ENCODE measurements at places on chromosomes 16 and 17.

GRCh38 chr16:57688487-57688986 is 6.1 kb upstream of the DRC7 start:
- DNase-seq = no peak

GRCh38 chr17:82860606-82861392 is 21.0 kb upstream of the ZNF750 start:
- DNase-seq = no peak

DNA sequence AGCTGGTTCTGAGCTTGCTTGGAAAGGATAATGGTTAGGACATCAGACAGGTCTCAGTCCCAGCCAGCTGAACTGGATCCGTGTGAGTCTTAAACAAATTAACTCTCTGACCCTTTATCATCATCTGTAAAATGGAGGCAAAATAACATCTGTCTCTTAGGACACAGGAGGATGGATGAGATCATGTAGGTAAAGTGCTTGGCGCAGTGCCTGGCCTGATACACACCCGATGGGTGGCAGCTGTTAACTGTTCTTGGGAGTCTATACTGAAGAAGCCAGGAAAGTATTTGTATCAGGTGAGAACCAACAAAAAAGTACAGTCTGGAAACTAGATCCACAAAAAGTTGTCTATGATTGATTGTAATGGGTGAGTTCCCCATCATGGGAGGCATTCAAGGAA is 188.6 kb downstream of the C16orf78 start:
- no peak for DNase-seq

GRCh38 chr16:58430718-58431117 is 38.4 kb downstream of the GINS3 start:
- no peak for DNase-seq

- DNase-seq = peak; percentile 83
Measured at GRCh38 chr17:1490643-1491442, 1.6 kb downstream of the MYO1C start.

- DNase-seq = no peak
Measured at GRCh38 chr16:80107900-80108299, 432.9 kb upstream of the DYNLRB2 start.

- DNase-seq = no peak
Measured at GRCh38 chr17:80786470-80786869, 205.2 kb upstream of the CHMP6 start.

- DNase-seq = peak; percentile 87
Measured at GRCh38 chr17:50909765-50910605, 43.8 kb upstream of the TOB1 start.

Data from activated naive CD4-positive, alpha-beta T cell treated with anti-CD3 and anti-CD28 coated beads, Interleukin-2, amount 10 ng/mL, durations not matched to agents 7 days and 5 days (primary cell).